ENCODE measurements at places on chromosomes 16 and 17.

GRCh38 chr16:66003201-66003600 is 363.3 kb upstream of the CDH5 start:
- DNase-seq, result no peak

GRCh38 chr16:84838383-84838948 is 18.7 kb downstream of the CRISPLD2 start:
- no peak for DNase-seq

GRCh38 chr17:54968262-54968987 is at the start of the genes COX11 and STXBP4:
COX11 (minus strand) TSS chr17:54968654; CDS start chr17:54968646, 8 bp downstream.
STXBP4 (plus strand) TSS chr17:54968765; CDS start chr17:54986220, 17,455 bp downstream.
- DNase-seq, result peak; percentile 83

DNA sequence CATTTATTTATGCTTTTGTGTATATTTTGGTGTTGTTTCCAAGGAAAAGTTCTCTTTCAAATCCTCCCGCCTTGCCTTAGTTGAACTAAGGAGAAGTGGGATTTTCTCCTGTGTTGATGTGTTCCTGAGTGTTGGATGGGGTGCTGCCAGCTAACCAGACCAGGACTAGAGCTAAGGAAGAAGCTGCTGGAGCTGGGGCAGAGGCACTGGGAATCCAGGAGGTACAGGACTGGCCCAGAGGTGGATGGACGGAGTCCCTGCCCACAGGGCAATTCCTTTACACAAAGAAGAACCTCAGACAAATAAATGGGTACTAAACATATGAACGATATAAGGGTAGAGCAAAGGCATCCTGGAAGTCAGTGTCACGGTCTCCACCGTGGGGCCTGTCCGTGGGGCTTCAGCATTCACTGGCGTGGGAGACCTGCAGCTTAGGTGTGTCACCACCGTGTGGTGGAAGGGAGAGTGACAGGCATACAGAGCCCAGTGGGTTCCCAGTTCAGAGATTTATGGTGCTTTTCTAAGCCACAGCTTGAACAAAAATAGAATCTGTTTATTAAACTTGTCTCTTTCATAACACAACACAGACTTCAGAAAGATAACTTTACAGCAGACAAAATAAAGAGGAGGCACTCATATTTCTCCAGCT is 270.7 kb downstream of the NTN1 start:
- peak; percentile 9 for DNase-seq

DNA sequence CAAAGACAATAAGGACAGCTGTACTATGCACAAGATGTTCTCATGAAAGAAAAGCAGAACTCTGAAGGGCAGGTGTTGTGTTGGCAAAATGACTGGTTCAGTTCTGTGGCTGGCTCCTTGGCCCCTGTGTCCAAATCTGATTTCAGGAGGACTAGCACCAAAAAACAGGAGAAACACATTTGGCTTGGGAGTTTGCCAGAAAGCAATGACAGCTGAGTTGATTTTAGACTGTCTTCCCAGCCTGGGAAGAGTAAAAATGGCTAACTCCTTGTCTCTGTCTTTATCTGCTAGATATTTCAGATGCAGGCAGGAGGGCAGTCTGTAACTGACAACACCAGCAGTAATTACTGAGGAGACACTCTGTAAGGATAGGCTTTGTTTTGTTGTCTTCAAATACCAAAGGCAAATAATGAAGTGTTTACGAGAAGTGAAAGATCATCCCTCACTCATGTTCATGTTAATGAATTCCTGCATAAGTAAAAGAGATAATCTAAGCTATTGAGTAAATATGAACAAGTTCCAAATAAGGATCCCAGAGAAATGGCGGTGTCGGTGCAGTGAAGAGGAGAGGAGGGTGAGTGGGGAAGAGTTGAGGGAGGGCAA is 989.0 kb downstream of the CDH11 start:
- no peak for DNase-seq

GRCh38 chr17:58587713-58588117 is 73.3 kb upstream of the MTMR4 start:
- DNase-seq, result peak; percentile 45

DNA sequence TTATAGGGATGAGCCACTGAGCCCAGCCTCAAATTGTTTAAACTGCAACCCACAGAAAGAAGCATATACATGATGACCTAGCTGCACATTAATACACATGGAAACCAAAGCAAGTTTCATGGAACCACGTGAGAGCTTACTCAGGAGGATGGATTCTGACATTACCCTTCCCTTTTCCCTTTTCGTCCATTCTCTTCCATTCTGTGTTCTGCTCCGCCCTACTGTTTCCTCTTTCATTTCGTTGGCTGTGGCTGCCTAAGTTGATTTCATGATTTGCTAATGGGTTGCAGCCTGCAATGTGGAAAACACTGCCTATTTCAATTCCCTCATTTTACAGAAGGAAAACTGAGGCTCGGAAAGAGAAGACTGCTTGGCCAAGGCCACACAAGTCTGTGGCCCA is 176.5 kb downstream of the C16orf78 start:
- no peak for DNase-seq

DNA sequence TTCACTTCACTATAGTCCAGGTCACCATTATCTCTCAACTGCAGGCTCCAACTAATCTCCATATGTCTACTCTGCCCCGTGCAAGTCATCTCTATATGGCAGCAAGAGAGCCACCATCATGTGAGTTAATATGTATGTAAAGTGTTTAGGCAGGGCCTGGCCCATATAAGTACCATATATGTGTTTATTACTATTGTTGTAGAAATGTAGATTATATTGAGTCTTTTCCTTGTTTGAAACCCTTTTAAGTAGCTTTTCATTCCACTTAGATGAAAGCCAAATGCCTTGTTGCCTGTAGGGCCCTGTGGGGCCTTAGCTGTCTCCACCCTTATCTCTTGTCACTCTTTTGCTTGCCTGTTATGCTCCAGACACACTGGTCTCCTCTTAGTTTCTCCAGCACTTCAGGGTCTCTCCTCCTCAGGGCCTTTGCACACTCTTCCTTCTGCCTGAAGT is 164.0 kb downstream of the PHKB start:
- DNase-seq, result no peak

GRCh38 chr16:86663685-86664521 is 85.6 kb downstream of the FOXL1 start:
- peak; percentile 8 for DNase-seq

GRCh38 chr17:76485569-76485968 is 15.7 kb downstream of the RHBDF2 start:
- DNase-seq, result no peak

DNA sequence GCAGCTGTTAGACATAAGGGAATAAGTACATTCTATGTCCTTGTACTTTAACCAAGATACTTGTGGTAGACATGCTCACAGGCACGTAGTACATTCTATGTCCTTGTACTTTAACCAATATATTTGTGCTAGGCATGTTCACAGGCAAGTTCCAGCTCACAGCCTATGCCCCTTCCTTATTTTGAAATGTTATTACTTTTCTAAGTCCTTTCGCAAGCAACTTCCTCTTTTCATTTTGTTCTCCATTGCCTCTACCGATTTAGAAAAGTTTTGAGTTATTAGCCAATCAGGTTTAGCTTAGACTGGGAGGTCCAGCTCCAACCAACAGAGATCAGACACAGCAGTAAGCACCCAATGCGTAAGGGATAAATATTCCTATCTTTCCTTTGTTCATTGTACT is 60.1 kb upstream of the NUDT7 start:
- no peak for DNase-seq

GRCh38 chr17:74245145-74245831 is 28.7 kb upstream of the DNAI2 start:
- no peak for DNase-seq

DNA sequence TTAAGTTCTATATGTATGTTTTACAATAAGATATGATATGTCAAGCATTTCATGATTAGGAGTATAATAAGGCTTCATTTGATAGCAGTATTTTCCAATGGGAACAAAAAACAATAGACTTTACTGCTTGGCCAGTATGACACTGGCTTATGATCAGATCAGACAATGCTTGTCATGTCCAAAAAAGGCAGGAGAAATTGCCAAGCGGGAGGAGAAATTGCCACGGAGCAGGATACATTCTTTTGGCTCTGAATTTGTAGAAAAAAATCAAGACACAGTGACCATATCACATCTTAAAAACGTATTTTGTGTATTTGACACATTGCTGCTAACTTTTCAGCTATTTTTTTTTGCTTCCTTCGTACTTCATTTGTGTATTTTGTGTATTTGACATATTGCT is 404.1 kb downstream of the CNTNAP4 start:
- no peak for DNase-seq

- DNase-seq, result no peak
These were observed 114.1 kb downstream of the NOG start for GRCh38 chr17:56707312-56708219.

GRCh38 chr16:85589688-85590505 is 23.2 kb upstream of the GSE1 start:
- DNase-seq, result no peak

GRCh38 chr17:70256751-70257150 is 87.4 kb downstream of the KCNJ2 start:
- DNase-seq, result no peak

- no peak for DNase-seq
These were observed 8.8 kb downstream of the SCIMP start for GRCh38 chr17:5225668-5226457.
